ENCODE measurements at places on chromosomes 2 and 18.

DNA sequence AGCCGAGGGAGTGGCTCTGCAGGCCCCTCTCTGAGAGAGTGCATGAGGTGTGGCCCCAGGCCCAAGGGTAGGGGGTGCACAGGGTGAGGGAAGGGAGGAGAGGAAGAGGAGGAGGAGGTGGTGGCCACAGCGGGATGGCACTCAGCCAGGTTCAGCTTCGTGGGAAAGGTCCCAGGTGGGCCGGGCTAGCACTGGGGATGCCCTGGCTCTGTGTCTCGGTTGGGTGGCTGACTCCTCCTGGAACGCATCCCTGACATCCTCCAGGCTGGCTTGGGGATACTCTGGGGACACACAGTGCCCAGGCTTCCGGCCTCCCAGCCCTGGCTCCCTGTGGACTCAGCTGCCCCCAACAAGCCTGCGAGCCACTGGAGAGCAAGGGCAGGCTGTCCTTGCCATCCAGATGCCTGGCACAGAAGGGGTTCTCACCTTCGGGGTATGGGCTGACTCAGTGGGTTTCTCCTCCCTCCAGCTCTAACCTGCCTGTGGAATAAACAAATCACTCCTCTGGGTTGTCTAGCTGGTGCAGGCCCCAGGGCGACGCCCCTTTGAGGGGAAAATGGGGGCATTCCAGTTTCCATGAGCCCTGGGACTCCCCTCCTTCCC, 582 bp upstream of the ZAP70 start:
- DNase-seq = no peak

DNA sequence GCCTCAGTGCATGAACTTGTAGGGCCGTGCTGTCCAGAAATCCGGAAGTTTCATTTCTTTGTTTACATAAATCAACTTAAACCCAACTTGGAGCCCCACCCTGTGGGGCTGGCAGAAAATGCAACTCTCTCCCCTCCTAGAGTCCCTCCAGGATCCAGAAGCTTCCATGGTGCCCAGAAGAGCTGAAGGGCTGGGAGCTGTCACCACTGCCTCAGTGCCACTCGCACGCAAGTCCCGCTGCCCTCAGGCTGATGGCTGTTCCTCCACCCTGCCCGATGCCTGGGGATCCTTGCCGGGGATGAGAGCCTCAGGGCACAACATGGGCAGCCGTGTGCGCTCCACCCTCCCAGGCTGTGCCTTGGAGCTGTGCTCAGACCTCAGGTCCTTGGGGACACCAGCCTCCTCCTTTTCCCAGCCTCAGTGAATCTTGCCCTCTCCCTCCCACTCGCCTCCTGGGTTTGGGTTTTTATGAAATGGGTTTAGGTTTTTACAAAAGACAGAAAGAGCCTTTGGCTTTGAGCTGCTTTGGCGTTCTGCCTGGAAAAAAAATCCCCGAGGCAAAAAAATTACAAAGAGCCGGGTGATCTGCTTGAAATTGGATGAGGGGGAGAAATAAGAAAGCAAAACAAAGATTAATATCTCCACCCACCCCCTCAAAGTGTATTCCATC, 155.2 kb downstream of the TWIST2 start:
- no peak for DNase-seq

- no peak for DNase-seq
These were observed 88.0 kb upstream of the GPC1 start for GRCh38 chr2:240347373-240347940.

DNA sequence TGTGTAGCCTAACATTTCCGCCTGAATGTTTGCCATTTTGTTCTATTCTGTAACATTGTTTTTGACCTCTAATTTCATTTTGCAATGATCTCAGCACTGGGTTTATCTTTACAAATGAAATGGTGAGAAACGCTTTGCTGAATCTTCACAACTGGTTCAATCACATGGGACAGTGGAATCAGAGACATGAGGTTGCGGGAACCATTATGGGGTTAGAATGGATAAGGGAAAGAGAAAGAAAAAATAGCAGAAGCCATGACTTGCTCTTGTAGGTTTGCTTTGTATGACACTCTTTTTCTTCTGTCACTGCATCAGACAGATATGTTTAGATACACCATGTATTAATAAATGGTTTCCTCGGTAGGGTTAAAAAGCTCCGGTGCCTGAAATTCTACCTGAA, 114.3 kb upstream of the PELI1 start:
- no peak for DNase-seq

GRCh38 chr18:5420906-5421305, 122.9 kb downstream of the EPB41L3 start:
- DNase-seq = no peak

- no peak for DNase-seq
These were observed 33.5 kb downstream of the RHBDD1 start for GRCh38 chr2:226869371-226869770.

DNA sequence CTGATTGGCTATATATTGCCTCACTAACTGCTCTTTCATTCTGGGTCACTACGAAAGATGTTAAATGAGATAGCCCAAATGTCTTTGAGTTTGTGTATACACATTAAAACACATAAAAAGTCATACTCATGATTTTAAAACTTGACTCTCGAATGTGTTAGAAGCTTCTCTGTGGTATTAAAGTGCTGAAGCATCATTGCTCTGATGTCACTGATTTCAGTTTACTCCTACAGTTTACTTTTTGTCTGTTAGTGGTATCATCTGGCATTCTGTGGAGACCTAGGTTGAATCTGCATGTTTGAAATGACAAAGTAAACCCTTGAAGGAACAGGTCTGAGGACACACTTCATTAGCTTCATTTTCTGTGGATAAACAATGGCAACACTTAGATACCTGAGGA, 10.7 kb downstream of the NT5DC4 start:
- DNase-seq = no peak

GRCh38 chr18:49227441-49228165, 232.8 kb downstream of the DYM start:
- DNase-seq = no peak

GRCh38 chr2:72235497-72236415, 88.1 kb upstream of the CYP26B1 start:
- no peak for DNase-seq

- DNase-seq = no peak
These were observed 10.1 kb downstream of the IWS1 start for GRCh38 chr2:127516041-127516762.
